Stimulated activated CD4-positive, alpha-beta T cell treated with anti-CD3 and anti-CD28 coated beads, Interleukin-1b, Interleukin-23, amount 100 ng/mL, for 1 hour (primary cell): ENCODE measurements at places on chromosomes 12 and 14.

DNA sequence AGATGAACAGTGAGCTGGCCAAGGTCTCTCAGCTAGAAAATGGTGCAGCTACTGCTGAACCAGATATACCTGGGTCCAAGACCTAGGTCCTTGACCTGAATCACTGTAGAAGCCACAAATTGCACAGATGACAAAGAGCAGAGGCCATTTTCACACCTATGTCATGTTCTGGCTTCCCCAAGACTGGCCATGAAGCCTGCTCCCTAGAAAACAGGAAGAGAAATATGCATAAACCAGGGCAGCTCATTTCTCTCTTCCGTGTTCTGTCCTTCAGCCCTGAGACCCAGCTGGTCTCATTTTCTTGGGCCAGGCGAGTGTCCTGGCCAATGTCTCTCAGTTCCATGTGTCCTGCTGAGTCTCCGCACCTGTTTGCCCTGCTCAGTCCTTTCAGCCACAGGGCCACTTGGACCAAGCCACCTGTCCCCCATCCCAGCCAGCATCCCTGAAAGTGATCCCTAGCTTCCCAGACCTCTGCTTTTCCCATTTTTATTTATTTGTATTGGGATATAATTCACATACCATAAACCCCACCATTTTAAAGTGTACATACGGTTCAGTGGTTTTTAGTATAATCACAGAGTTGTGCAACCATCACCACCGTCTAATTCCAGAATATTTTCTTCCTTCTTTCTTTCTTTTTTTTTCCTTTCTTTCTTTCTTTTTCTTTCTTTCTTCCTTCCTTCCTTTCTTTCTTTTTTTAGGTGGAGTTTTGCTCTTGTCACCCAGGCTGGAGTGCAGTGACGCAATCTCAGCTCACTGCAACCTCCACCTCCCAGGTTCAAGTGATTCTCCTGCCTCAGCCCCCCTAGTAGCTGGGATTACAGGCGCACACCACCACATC lies 27.0 kb downstream of the P2RX7 start:
- DNase-seq = no peak

GRCh38 chr14:97780804-97781203 lies 983.6 kb downstream of the VRK1 start:
- no peak for DNase-seq

GRCh38 chr12:51788876-51789275 lies 59.6 kb downstream of the FIGNL2 start:
- DNase-seq = no peak

DNA sequence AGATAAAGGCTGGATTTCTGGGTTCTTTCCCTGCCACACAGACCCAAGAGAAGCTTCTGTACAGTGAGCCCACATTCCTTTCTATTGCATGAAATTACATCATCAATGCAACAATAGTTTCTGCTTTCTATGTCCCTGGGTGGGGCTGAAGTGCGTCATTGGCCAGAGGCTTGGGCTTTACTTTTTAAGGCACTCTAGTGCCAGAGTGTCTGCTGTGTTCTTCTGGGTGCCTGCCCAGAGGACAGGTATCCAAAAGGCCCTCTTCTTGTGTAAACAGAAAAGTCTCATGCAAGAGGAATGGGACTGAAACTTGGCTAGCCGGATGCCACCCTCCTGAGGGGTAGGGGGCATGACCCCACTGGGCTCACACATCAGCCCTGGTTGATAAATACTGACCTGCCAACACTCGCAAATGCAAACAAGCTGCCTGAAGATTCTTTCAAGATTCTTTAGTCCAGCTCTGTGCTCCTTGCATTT lies 5.9 kb downstream of the KRT86 start:
- no peak for DNase-seq

DNA sequence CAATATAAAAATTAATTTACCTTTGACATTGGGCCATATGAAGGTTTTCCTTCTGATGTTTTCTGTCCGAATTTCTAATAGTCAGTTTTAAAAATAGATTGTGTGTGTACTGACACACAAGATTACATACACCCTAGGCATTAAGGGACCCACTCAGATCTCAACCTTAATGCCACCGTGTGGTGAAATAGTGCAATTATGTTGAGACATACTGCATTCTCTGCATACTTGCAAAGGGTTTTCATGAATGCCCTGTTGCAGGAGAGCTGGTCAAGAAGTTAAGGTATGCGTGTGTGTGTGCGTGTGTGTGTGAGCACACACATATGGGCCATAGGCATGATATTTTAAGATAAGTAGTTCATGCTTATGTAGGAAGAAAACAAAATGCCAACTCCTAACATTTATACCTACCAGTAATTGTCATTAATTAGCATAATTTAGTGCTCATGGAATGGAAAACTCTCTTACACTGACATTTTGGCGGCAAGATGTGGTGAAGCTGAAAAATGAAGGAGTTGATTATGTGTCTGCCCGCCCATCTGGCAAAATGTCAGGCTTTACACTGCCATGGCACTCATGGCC lies 58.8 kb downstream of the PIK3C2G start:
- no peak for DNase-seq

GRCh38 chr14:88323523-88324199 lies 592 bp upstream of the KCNK10 start:
- DNase-seq = no peak

DNA sequence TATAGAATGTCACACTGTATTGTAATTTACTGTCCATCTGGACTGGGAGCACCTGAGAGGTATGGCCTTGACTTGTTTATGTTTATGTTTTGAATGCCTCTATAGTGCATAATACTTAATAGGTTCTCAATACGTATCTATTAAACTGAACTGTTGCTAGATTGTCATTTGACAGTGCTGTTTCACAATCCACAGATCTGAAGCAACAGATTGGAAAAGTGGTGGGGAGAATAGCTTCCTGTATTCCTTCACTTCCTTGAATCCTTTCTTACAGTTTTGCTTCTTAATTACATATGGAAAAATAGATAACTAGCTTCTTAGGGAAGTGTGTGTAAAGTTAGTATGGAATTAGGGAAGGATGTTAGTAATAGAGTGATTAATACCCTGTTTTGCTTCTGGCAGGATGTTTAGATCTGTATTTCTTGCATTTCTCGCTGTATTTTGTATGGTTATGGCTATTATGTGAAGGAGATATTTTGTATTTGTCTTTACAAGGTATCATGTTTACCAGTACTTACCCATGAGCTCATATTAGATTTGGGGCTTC lies 4.5 kb downstream of the CNOT2 start:
- no peak for DNase-seq

GRCh38 chr12:2722806-2723205 lies 72.0 kb upstream of the FKBP4 start:
- no peak for DNase-seq

- no peak for DNase-seq
These were observed 214.9 kb upstream of the HMGA2 start for GRCh38 chr12:65609359-65609771.

DNA sequence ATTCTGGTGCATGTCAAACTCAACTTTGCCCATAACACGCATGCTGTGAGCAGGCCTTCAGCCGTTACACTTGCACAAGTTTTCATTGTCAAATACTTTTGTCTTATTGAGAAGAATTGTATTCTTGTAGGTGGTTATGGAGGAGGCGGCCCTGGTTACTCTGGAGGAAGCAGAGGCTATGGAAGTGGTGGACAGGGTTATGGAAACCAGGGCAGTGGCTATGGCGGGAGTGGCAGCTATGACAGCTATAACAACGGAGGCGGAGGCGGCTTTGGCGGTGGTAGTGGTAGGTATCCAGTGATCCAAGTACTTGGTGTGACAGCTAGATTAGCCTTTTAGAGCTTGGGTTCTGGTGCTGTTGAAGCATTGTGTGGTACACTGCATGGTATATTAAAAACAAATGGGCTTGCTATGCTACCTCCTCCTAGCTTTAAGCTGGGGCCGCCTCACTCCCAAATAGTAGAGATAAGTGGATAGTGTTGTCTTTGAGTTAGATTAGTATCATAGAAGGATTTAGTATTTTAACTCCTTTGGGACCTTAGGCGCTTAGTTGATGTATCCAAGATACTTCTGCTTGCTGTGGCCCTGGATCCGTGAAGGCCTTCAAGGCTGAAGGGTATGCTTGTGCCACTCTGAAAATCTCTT lies 2.5 kb downstream of the HNRNPA1 start:
- no peak for DNase-seq

- DNase-seq = no peak
These were observed 47.2 kb downstream of the TESPA1 start for GRCh38 chr12:54937376-54937775.

- no peak for DNase-seq
These were observed 6.2 kb upstream of the KIF26A start for GRCh38 chr14:104131968-104132732.

DNA sequence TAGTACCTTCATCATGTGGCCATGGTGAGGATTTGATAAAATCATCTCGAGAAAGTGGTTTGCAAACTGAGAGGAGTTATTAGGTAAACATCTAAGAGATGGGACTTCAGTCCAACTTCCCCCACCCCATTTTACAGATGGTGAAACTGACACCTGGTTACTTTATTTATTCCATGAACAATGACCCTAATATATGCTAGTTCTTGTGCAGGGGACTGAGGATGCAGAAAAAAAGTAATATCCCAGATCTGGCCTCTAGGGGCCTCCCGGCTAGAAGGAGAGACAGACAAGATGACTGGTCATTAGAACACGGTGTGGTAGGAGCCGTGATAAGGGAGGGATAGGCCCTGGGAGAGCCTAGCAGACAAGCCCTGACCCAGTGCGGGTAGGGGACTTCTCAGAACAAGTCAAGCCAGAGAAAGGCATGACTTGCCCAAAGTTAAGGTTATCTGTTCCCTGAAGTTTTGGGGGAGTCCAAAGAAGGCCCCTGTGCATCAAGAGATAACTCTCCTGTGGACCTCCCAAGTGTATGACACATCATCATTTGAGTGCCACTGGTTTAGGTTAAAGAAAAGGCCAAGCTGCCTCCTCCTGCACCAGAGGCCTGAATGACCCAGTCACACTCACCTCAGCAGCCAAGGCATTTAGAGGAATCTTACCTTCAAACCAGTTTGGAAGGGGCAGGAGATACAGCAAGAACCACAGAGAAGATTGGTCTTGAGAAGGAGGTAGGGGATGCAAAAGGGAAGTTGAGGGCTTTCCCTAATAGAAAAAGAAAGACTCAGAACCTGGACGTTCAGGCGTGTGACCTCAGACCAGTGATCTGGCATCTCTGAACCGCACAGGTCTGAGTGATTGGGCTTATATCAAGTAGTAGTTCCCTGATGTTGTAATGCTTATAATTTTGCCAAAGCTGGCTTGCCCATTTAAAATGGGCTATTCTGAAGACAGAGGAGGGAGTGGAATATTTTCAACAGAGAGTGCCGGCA lies 1.6 kb downstream of the CMKLR1 start:
- DNase-seq = no peak

DNA sequence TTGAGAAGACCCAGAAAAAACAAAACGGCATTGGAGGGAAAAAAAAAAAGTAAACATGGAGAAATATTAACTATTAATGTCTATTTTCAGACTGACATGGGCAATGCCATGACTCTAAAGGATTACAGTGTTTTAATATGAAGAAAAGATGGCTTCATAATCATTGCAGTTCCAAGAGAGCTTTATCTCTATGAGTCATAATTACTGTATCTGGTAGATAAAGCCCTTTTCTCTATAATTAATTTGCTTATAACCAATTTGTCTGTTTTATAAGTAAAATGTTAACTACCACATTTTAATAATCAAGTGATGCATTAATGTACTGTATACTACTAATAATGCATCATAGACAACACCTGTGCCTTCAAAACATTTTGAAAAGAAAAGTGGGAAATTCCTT lies 59.7 kb downstream of the CLIP1 start:
- DNase-seq = no peak

GRCh38 chr12:1811281-1811947 lies 9.0 kb upstream of the LRTM2 start:
- no peak for DNase-seq

DNA sequence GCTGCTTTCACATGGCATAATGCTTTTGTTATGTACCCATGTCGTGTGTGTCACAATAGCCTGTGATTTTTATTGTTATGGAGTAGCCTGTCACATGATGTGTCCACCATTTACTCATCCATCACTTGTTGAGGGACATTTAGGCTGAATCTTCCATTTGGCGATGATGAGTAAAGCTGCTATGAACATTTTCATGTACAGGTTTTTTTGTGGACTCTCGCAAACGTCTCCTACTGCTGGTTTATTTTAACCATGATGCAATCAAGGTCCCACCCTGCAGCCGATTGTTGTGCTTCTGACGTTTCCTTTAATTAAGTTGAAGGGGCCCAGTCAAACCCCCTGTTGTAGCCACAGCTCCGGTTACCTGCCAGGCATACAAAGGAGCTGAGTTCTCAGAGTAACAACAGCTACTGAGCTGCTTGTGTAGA lies 63.2 kb downstream of the ZNF664 start:
- DNase-seq = no peak

GRCh38 chr14:106511006-106511799 lies 984.8 kb downstream of the TMEM121 start:
- DNase-seq = no peak

- DNase-seq = no peak
These were observed 48.0 kb upstream of the TRAF3 start for GRCh38 chr14:102729268-102729667.

GRCh38 chr14:64232095-64232838 lies 61.9 kb downstream of the ESR2 start:
- no peak for DNase-seq

GRCh38 chr12:131383741-131384543 lies 326.9 kb upstream of the SFSWAP start:
- no peak for DNase-seq

DNA sequence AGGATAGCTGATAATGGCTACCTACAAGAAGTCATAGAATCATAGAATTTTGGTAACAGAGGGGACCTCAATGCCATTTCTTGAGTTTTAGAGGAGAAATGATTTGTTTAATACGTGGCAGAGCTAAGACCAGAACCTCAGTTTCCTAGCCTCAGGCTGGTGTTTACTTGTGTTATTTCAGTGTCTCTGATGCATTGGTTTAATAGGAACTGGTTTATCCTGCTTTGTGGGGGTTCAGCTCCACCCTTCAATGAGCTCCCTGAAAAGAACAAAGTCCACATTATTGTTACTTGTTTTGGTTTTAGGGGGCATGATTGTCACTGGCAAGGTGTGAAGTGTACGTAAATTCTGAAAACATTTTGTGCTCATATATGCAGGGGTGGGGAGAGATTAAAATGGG lies 55.4 kb downstream of the AKAP6 start:
- DNase-seq = no peak

- no peak for DNase-seq
These were observed 226.4 kb downstream of the NELL2 start for GRCh38 chr12:44649693-44650092.

DNA sequence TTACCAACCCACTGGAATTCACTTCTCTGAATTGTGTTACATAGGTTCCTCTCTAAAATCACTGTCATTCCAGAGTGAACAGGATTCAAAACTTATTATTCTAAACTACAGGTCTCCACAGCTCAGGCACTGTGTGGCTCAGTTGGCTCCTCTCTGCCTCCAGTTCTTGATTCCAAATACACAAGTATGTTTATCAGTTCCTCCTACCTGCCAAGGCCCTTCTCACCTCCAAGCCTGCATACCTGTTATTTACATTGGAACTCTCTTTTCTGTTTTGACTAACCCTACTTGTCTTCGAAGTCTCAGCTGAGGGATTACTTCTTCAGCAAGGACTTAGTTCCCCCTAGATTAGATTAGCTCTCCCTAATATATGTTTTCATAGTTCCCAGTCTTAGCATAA lies 397.6 kb upstream of the TMTC1 start:
- no peak for DNase-seq

GRCh38 chr12:53295891-53296219 lies 513 bp downstream of the PFDN5 start:
- no peak for DNase-seq
